ENCODE measurements at places on chromosomes 5 and 9.

DNA sequence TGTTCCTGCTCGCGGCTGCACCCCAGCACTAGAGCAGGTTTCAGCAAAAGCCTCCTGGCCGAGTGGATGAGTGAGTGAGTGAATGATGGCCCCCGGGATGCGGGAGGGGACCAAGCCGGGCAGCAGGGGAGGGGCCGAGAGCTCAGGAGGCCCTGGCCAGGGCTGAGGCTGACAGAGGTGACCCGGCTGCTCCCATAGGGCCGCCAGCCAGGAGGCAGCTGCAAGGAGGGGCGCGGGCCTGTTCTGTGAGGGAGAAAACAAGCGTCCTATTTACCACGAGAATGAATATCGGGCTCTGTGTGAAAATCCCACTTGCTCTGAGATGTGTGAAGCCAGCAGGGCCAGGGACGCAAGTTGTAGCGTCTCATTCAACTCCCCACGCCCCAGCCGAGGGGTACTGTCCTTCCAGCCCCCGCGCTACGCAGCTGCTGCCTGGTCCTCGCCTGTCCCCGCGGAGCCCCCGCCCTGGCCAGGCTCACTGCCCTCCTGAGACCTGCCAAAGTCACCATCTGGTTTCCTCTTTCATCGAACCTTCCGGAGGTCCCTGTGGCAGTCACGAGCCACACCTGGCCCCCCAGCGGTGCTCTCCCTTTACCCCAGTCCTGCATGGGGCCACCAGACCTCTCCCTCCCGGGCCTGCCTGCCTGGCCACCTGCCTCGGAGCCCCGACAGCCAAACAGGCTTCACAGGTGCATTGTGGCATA lies 38.8 kb downstream of the RASGEF1C start:
- DNase-seq: no peak

DNA sequence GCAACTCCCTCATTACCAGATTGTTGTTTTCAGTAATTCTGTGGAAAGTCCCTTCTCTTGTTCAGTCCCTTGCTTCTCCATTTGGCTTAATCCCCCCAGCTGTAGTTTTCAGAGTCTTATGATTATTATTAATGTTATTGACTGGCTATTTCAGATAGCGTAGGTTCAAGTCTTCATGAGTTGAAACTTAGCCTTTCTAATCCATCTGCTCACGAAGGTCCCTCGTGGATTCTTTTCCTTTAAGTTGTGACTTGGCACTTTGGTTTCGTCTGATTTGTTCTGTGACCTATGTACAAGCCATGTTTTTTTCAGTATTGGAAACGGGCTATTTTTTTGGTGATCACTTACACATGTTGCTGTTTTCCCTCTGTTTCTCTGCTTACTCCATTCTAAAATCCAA lies 260.3 kb downstream of the TMEM167A start:
- DNase-seq: no peak

- peak; percentile 1 for DNase-seq
Measured at GRCh38 chr5:94618029-94618492, 343 bp downstream of the KIAA0825 start.

DNA sequence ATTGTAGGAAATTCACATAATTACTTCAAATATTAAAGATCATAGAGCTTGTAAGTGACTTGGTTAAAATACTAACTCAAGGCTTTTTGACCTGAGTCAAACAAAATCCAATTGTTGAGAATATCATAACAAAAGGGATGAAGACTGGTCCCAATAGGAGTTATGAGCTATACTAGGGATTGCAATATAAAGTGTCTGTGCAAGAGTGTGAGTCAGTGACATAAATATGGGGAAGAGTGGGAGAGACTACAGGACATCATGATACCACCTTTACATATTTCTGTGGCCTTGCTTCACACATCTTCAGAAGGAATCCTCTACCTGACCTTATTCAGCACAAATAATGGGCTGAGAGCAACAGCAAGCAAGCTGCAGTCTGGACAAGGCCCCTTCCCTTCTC lies 180.9 kb upstream of the SLC24A2 start:
- no peak for DNase-seq

DNA sequence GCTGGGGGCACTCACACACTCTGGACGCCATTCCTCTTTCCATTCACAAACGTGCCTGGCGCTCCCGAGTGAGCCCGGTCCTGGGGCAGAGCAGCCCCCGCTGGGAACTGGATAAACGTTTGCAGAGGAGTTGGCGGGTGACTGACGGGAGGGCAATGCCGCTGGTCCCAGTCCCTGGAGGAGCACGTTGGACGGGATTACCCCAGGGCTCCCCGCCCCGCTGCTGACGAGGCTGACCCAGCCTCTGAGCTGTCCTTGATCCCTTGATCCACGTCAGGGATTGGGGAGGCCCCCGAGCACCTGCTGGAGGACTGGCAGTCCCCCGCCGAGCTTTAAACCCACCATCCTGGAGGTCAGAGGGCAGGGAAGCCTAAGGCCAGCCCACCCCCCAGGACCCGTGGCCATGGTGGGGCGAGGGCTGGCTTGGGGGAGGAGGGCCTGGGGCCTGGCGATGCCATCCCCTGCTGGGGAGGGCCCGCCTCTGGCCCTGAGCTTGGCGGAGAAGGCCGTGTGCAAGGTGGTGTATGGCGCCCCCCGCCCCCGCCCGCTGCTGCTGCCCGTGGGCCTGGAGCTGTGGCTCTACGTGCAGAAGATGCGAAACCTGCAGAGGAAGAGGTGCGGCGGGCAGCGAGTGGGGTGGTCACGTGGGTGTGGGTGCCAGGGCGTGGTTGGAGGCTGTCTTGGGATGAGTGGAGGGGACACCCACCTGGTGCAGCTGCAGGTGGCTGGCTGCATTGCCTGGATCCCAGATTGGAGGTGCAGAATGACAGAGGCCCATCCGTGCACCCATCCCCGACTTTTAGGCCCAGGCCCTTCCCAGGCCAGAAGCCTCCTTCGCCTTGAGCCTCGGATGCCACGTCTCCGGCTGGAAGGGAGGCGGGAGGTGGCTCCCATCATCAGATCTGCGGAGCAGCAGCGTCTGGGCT lies 4.5 kb downstream of the GPSM1 start:
- DNase-seq: no peak

DNA sequence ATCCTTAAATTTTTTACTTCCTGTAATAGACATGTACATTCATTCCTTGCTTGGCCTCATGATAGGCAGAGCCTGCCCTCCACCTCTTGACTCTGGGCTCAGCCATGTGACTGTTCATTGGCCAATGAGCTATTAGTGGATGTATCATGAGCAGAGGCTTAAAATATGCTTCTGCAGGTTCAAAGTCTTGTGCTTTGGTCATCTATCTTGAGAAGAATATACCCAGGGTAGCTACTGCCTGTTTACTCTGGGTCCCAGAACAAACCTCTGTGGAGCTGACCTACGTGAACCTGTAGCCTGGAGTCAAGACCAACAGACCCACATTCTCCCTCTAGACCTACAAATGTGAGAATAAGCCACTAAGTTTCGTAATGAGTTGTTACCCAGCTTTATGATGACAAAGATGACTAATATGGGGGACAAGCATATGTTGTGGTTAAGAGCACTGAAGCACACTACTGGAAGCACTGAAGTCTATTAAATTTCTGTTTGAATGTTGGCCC lies 244.4 kb downstream of the MAST4 start:
- no peak for DNase-seq

GRCh38 chr9:16131264-16131663 lies 578.4 kb downstream of the CCDC171 start:
- DNase-seq: no peak

Measured in effector memory CD4-positive, alpha-beta T cell (primary cell).